ENCODE measurements at places on chromosomes 12 and 14.

GRCh38 chr14:92962831-92963095 lies 39.8 kb downstream of the CHGA start:
- no peak for DNase-seq

DNA sequence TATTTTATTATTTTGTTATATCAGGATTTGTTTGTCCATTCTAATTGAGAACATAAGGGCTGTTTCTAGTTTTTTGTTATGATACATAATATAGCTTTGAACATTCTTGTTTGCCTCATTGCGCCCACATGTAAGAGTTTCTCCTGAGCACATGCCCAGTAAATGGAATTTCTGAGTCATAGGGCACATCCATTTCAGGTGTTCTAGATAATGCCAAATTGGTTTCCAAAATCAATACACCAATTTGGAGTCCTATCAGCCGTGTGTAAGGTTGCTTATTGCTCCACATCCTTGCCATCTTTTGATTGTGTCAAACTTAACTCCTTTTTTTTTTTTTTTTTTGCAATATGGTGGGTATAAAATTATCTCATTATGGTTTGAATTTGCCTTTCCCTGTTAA lies 97.9 kb upstream of the RESF1 start:
- DNase-seq = no peak

- DNase-seq = no peak
These were observed 27.6 kb downstream of the PMCH start for GRCh38 chr12:102169922-102170621.

- DNase-seq = no peak
These were observed 59.5 kb downstream of the SMUG1 start for GRCh38 chr12:54129028-54129903.

DNA sequence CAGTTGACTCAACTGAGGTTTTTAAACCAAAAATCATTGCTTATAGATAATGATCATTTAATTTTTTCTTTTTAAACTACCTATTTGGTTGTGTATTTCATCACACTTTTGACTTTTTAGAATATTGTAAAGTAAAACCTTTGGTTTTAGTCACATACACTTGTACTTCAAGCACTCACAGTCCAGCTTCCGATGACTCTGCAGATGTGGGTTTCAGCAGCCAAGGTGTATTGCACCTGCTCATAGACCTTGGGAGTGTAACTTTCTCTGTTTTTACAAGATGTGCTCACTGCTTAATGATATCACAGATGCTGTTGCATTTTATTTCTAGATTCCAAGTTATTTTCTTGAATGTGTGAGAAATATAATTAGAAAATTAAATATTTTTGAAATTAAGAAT lies 188.3 kb upstream of the SLC38A2 start:
- no peak for DNase-seq

DNA sequence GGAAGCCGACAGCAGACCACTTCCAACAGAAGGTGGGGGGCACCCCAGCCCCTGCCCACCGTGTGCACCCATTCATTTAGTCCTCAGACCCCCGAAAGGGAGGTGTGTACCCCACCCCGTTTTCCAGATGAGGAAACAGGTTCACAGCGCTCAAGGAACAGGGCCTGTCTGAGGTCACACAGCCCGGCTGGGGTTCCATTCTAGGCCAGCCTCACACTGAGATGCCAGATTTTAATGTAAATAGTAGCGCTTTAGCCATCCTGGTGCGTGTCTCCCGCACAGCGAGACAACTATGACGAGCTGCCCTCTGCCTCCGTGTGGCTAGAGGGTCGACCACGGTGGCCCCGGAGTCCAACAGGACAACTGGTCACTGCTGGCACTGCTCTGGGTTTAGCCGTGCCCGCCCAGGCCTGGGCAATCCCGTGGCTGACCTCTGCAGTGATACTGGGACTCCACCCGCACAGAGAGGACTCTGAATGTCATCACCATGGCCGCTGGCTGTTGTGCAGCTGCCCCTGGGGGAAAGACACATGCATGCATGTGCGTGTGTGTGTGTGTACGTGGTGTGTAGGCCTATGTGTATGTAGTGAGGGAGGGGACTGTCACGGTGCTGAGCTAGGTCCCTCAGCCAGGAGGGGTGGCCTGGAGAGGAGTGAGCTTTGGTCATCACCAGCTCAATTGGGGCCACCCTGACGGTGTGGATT lies 31.6 kb downstream of the BEGAIN start:
- DNase-seq = no peak

DNA sequence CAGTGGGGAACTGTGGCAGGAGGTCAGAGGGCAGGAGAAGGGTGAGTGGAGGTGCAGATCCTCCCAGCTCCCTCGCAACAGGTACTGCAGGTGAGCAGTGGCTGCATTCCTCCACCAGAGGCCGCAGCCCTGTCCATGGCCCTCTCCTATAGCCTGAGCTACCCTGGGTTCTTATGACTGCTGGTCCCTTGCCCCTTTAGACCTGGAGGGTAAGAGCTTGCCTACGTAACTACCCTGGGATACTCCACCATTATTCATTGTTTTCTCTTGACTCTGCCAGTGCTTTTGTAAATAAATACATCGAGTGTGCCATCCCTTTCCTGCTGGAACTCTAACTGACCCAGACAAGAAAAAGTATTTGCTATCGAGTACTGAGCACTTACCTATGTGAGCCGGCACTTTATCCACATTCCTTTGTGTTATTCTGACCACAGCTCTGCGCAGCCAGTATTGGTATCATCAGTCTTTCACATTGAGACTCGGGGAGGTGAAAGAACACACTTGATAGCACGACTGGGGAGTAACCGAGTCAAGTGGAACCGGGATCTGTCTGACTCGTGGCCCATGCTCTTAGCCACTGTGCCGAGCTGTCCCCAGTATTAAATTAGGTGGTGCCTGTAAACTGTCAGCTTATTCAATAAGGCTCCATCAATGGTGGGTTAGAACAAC lies 38.5 kb downstream of the LTBP2 start:
- DNase-seq = no peak

GRCh38 chr12:29676676-29677075 lies 107.1 kb downstream of the TMTC1 start:
- DNase-seq = no peak

GRCh38 chr12:57119294-57120085 lies 8.3 kb upstream of the STAT6 start:
- DNase-seq = no peak

DNA sequence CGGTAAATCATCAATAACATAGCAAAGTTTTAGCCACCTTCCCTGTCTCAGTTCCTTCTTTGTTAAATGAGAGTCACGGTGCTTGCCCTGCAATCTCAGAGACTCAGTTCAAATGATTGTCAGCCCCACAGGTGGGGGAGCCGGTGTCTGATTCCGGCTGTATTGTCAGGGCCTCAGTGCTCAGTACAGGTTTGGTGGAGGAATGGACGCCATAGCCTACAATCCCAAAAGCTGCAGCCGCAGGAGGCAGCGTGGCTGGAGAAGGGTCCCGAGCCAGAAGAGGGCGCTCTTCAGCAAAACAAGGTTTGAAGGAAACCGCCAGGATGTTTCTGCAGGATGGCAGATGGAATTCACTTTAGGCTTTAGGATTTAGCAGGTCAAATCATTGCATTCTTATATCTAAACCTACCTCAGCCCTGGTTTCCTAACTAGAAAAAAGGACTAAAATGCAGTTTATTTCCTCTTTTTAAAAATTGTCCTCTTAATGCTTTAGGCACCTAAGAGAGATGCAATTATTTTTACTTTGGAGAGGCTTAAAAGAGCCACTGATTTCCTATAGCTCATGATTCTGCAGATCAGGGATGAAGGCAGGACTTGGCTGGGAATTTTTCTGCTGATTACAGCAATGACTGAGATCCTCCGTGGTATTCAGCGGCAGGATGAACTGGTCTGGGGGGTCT lies 29.2 kb downstream of the FOS start:
- peak; percentile 86 for DNase-seq

GRCh38 chr14:50335989-50336824 lies 24.1 kb downstream of the DMAC2L start:
- DNase-seq = peak; percentile 15

- DNase-seq = peak; percentile 12
These were observed 75.8 kb downstream of the PELI2 start for GRCh38 chr14:56194042-56194441.

GRCh38 chr12:88227263-88227662 lies 85.2 kb downstream of the TMTC3 start:
- no peak for DNase-seq

DNA sequence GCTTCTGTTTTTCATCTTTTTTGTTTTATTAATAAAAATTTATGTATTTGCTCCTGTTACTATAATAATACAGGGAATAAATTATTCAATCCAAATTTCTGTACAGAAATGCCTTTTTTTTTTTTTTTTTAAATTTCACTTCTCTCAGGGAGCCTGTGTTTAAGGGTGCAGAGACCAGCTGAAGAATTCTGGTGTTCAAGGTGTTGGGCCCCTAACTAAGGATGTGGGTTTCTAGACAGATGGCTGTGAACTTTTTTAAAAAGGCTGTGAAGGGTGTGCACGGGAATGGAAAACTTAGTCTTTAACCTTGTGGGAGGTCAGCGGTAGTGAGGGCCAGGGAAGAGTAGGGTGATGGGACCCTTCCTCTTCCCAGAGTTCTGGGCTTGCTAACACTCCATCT lies 1.3 kb upstream of the DTX3 start:
- DNase-seq = no peak

GRCh38 chr12:93311827-93312226 lies 65.9 kb upstream of the NUDT4 start:
- DNase-seq = no peak

DNA sequence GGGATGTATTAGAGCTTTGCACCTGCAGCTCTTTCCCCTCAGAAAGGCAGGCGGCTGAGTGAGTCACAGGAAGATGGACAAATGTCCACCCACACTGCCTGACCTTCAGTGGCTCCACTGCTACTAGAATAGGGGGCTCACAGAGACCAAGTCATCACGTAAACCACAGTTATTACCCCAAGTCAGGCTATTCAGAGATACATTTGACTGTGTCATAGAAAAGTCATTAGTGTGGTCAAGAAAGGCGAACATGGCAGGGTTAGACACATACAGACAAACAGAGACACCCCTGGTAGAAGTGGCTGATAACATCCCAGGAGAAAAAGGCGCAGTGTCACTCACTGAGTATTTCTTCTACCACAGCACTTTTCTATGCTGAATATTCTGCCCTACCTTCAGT lies 36.0 kb downstream of the GCH1 start:
- no peak for DNase-seq

DNA sequence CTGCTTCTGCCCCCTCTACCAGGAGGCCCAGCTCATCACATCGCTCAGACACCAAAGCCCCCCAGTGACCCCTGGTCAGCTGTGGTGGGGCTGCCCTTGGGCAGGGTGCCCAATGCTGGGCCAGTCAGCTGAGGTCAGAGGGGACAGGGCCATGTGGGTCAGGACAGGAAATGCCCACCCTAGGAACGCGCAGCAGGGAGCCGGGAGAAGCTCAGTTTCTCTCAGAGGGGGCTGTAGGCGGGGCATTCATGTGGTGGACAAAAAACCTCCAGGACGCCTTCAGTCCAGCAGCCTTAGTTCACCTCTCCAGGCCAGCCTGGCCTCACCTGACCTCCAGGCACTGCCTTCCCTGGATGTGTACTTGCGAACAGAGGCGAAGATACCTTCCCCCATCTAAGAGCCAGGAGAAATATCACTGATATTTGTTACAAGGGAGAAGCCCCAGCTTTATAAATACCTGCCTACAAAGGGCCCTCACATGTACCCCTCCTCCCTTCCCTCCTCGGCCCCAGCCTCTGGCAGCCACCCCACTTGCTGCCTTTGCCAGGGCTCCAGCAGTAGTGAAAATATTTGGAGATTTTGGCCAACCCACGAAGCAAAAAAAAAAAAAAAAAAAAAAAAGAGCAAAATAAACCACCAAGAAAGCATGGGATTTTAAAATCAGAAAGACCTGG lies 41.9 kb upstream of the PLEKHG6 start:
- DNase-seq = no peak

DNA sequence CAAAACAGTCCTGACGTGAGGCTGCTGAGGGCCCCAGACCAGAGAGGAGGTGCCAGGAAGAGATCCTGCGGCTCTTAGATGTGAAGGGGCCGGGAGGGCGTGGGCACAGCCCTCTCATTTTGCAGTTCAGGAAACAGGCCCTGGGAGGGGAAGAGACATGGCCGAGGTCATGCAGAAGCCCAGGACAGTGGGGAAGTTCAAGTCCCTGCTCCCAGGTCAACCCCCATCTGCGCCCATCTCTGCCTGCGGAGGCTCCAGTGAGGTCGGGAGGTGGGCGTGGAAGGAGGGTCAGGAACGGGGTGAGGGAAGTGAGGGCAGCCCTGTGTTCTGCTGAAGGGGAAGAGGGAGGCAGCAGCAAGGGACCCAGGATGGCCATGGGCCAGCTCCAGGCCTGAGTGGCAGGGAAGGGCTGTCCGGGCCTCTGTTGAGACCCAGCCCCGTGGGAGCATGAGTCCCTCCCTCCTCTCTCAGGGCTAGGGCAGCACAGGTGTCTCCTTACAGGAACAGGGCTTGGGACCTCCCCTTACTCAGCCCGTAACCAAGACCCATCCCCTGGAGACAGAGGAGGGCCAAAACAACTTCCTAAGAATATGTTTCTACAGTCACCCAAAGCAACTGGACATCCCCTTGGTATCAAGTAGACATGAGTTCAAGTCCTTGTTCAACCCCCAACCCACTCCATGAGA lies 90.8 kb downstream of the LGMN start:
- DNase-seq = no peak

GRCh38 chr14:72742838-72743195 lies 151.1 kb downstream of the DPF3 start:
- no peak for DNase-seq

DNA sequence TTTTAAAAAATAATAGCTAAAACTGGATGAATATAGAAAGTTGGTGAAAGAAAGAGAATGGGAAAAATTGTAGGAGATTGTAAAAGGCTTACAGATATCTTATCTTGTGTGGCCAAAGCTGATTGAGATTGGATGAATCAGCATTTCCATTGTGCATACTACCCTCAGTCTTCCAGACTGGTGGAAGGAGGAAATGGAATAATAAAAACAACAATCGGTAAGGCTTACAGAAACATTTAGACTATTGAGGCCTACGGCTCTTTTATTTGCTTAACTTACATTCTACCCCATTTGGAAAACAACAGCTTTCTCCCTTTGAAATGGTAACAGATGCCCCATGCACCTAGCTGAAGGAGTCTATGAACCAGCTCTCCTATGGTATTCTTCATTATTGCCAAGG lies 129.8 kb downstream of the PTPRB start:
- no peak for DNase-seq

GRCh38 chr12:130460611-130461446 lies 123.1 kb downstream of the PIWIL1 start:
- DNase-seq = no peak

DNA sequence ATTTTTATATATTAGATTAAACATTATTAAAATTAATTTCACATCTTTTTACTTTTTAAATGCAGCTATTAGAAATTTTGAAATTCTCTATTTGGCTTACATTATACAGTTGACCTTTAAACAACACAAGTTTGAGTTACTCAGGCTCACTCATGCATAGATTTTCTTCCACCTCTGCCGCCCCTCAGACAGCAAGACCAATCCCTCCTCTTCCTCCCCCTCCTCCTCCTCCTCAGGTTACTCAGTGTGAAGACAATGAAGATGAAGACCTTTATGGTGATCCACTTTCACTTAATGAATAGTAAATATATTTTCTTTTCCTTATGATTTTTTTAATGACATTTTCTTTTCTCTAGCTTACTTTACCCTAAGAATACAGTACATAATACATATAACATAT lies 136.2 kb downstream of the LLPH start:
- DNase-seq = no peak
